ENCODE measurements at places on chromosomes 4 and X. TPM values are rescaled to one million over a fixed set of nuclear protein-coding genes. Genes with fewer than 3 reads are reported as not detected.
A peak's percentile ranks its signal among the peaks of the same experiment; 100 is the strongest.

DNA sequence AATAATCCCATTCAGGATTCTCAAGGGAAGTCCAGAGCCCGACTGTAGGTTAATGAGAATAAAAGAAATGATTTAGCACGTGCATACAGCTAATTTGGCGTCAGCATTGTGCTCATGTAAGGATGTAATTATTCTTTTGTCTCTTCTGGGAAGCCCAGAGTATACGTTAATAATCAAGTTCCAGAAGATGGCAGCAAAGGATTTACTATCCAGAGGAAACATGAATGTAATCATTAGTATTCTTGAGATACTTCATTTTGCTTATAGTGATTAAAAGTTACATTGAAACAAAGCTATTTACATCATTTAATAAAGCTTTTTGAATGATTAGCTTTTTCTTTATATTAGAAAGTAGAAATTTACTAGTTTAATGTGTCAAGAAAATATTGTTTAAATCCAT is 27.1 kb upstream of the MAP9 start:
- no peaks in the 10 kb centered on the region for H3K36me3 ChIP-seq
- H3K27ac ChIP-seq, result no peak overlapping the region
- no peaks in the 10 kb centered on the region for H3K4me1 ChIP-seq
- no peak overlapping the region for H3K4me3 ChIP-seq

- H3K36me3 ChIP-seq, result peaks cover 6% of the 10 kb centered on the region
- H3K27ac ChIP-seq, result no peak overlapping the region
- no peak for DNase-seq
- H3K4me3 ChIP-seq, result no peak overlapping the region
These were observed 53.9 kb downstream of the LRP2BP start for GRCh38 chr4:185341841-185342240.

DNA sequence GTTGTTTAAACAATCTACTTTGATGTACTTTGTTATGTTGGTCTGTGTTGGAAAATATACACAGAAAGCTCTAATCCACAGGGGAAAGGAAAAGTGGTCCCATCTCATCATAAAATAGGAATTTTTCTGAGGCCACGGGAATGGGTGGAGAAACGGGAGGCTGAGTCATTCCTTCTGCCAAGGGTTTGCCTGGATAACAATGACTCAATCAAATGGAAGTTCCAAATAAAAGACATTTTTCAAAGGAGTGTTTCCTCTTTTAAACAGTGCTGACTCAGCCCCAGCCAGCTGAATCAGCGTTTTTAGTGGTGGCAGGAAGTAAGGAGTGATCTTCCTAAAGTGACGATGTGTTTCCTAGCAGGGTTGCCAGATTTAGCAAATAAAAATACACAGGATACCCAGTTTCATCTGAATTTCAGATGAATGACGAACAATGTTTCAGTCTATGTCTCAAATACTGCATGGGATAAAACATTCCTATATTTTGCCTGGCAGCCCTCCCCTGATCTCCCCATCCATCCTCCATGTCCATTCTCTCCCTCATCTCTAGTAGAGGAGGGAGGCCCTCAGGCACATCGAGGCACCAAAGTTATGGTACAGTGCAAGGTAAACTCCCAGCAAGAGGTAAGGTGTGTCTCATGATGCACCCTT is 345.4 kb upstream of the GATB start:
- peaks cover 45% of the 10 kb centered on the region for H3K4me1 ChIP-seq
- peak; percentile 83 for DNase-seq
- H3K27me3 ChIP-seq, result no peaks in the 10 kb centered on the region
- H3K36me3 ChIP-seq, result no peaks in the 10 kb centered on the region
- peak overlapping the region; percentile 47 for H3K27ac ChIP-seq
- no peak overlapping the region for H3K4me3 ChIP-seq

GRCh38 chr4:144342949-144343760 is 202.6 kb upstream of the GYPA start:
- no peaks in the 10 kb centered on the region for H3K27me3 ChIP-seq
- no peak overlapping the region for H3K4me3 ChIP-seq
- no peak for DNase-seq
- H3K27ac ChIP-seq, result no peak overlapping the region
- no peaks in the 10 kb centered on the region for H3K36me3 ChIP-seq

DNA sequence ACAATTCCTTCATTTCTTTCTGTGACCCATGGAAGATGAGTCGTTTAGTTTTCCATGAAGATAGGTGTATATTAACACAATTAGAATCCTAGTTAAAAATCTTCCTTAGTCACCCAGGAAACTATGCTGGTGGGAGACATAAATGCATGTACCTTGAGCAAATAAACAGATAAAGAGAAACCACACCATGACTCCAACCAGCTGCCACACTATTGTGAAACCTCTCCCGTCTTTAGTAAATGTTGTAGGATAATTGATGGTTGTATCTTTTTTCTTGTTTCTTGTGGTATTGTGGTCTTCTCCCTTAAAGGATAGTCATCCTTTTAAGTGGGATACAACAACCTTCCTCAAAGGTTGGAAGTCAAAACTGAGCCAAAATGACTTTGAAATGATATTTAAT is 103.8 kb upstream of the LEF1 start:
- no peaks in the 10 kb centered on the region for H3K27me3 ChIP-seq
- H3K36me3 ChIP-seq, result no peaks in the 10 kb centered on the region
- H3K4me3 ChIP-seq, result no peak overlapping the region

GRCh38 chr4:176607807-176608206 is 184.9 kb downstream of the VEGFC start:
- no peaks in the 10 kb centered on the region for H3K4me1 ChIP-seq
- no peaks in the 10 kb centered on the region for H3K27me3 ChIP-seq
- H3K36me3 ChIP-seq, result no peaks in the 10 kb centered on the region
- no peak overlapping the region for H3K27ac ChIP-seq

DNA sequence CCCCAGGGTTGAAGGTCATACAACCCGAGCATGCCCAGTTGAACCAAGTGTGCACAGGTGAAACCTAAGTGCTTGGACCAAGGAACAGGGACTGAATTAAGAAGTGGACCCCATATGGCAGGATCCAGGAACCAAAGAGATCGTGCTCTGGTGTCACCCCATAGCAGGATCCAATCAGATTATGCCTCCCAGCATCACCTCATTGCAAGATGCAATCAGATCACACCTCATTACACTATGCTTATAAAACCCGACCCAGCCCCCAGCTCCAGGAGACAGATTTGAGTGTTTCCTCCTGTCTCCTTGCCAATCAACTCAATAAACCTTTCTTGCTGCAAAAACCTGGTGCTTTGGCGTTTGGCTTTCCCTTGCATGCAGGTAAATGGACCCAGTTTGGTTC is 37.6 kb downstream of the EFHC2 start:
- peaks cover 13% of the 10 kb centered on the region for H3K4me1 ChIP-seq
- no peak overlapping the region for H3K4me3 ChIP-seq
- no peak for DNase-seq
- no peaks in the 10 kb centered on the region for H3K27me3 ChIP-seq
- no peak overlapping the region for H3K27ac ChIP-seq

DNA sequence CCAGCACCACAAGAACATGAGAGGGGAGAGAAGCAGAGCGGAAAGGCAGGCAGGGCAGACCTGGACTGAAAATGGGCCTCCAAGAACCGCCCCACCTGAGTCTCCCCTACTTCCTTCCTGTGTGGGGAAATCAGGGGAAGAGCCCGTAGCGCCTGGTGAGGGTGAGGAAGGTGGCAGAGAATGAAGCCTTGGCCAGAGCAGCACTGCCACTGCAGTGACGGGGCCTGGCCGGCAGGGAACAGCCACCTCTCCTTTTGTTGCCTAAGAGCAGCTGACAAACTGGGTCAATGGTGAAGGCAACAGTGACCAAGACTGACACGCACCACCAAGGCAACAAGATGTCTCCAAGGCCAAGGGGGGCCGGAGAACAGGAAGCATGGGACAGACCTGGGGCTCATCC is 58.4 kb upstream of the CBR4 start:
- H3K4me3 ChIP-seq, result no peak overlapping the region
- no peaks in the 10 kb centered on the region for H3K27me3 ChIP-seq
- H3K27ac ChIP-seq, result no peak overlapping the region
- no peaks in the 10 kb centered on the region for H3K36me3 ChIP-seq

DNA sequence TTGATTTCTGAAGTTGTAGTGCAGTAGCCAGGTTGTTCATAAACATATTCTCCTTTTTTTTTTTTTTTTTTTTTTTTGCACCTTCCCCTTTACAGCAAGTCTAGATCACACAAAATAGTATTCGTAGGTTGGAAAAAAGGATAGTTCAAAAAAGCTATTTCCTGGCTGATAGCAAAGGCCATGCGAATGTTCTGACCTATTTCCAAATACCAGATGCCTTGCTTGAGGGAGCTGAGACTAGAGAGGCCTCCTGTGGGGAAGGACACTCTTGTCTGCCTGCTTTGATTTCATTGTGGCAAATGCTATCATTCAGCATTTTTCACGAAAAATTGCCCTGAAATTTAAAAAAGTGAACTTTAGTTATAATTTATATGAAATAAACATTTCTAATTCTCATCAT is 111.4 kb downstream of the MAD2L1 start:
- DNase-seq, result no peak
- no peak overlapping the region for H3K4me3 ChIP-seq
- H3K36me3 ChIP-seq, result no peaks in the 10 kb centered on the region
- H3K27ac ChIP-seq, result no peak overlapping the region
- no peaks in the 10 kb centered on the region for H3K4me1 ChIP-seq
- no peaks in the 10 kb centered on the region for H3K27me3 ChIP-seq

GRCh38 chr4:130338851-130339250 is 1242.9 kb downstream of the C4orf33 start:
- H3K36me3 ChIP-seq, result no peaks in the 10 kb centered on the region
- no peaks in the 10 kb centered on the region for H3K27me3 ChIP-seq
- DNase-seq, result no peak
- no peak overlapping the region for H3K27ac ChIP-seq
- no peaks in the 10 kb centered on the region for H3K4me1 ChIP-seq

DNA sequence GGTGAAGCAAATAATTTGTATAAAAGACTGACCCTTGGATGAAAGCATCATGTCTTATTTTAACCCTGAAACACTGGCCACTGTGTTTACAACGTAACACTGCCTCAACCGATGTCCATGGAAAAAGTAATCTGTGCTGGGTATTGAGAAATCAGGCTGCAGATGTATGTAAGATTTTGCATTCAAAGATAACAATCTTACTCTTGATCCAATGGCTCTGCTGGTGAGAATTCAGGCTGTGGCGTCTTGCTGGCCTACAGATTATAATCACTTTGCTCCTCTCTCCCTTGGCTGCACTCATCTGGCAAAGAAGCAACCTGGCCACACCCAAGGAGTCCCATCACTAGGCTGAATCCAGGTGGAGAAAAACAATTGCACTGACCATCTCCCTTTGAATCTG is 7.5 kb downstream of the ADGRA3 start:
- H3K27ac ChIP-seq, result no peak overlapping the region
- no peaks in the 10 kb centered on the region for H3K36me3 ChIP-seq
- H3K27me3 ChIP-seq, result no peaks in the 10 kb centered on the region
- peaks cover 12% of the 10 kb centered on the region for H3K4me1 ChIP-seq
- no peak for DNase-seq

DNA sequence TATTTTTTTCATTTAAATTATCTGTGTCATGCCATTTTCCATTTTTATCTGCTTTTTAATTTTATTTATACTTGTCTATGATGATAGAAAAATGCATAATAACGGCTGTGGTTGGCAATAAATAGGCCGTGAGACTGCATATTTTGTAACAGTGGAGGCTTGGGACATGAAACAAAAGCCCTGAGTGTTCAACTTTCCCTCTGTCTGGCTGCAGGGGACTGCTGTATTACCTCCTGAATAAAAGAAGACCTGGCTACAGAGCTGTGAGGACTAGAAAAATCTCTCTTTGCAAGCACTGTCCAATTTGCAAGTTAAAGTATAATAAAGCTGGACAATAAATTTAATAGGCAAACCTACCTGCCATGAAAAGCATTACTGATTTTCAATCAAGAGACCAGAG is 82.1 kb downstream of the MAGEB10 start:
- no peaks in the 10 kb centered on the region for H3K36me3 ChIP-seq
- no peak overlapping the region for H3K4me3 ChIP-seq
- no peak overlapping the region for H3K27ac ChIP-seq
- DNase-seq, result no peak
- H3K27me3 ChIP-seq, result no peaks in the 10 kb centered on the region
- peaks cover 15% of the 10 kb centered on the region for H3K4me1 ChIP-seq

DNA sequence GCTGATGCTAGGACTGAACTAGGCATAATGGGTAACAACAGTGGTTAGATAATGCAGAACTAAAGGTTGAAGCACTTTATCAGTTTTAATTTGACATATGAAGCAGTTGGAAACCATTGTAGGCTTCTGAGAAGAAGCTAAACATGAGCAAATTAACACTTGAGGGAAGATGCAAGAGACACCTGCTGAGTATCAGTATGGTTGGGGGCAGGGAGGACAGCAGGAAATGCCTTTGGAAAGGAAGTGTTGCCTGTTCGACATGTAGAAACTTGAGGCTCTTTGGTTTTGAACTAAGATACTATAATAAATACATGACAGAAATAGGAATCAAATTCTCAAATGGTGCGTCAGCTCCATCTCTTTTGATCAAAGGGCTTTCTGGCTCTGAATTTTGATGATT is 115.6 kb downstream of the FHIP1A start:
- H3K4me1 ChIP-seq, result no peaks in the 10 kb centered on the region
- no peak overlapping the region for H3K4me3 ChIP-seq

GRCh38 chr4:189029976-189030504 is 890.8 kb downstream of the TRIML1 start:
- no peak overlapping the region for H3K27ac ChIP-seq
- H3K36me3 ChIP-seq, result no peaks in the 10 kb centered on the region
- H3K27me3 ChIP-seq, result no peaks in the 10 kb centered on the region
- H3K4me3 ChIP-seq, result no peak overlapping the region

DNA sequence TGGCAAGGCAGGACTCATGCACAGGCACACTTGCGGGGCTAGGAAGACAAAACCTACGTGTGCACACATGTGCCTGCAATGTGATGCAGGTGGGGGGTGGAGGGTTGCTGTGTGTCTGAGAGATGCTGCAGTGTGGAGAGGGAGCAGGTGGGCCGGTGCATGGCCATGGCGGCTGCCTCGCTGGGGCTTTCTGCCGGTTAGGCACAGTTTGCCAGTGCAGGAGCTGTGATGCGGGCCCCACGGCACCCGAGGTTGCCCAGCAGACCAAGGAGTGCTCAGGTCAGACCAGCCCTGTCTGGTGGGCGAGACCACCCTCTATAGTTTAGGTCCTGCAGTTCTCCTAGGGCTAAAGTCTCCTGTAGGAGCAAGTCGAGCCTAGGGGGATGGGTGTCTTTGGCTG is 4.4 kb upstream of the AFM start:
- no peak for DNase-seq
- H3K27me3 ChIP-seq, result no peaks in the 10 kb centered on the region
- H3K36me3 ChIP-seq, result no peaks in the 10 kb centered on the region
- H3K4me1 ChIP-seq, result no peaks in the 10 kb centered on the region

DNA sequence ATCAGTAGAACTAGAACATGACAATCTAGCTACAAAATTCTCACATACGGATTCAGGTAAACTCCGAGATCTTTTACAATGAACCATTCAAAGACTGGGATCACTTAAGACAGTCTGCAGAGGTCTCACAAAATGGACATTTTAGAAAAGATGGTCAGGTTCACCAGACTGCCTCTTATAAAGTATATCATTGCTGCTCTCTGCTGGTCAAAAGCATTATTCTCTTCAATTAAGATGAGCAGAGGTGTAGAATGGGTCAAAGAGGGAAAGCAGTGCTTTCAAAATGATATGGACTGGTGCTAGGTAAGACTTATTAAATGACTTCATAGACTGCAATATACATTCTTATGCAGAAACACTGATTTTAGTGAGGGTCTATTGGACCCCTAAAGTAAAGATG is 434.7 kb downstream of the PACRGL start:
- H3K27me3 ChIP-seq, result no peaks in the 10 kb centered on the region
- no peak overlapping the region for H3K27ac ChIP-seq
- no peak overlapping the region for H3K4me3 ChIP-seq
- no peaks in the 10 kb centered on the region for H3K36me3 ChIP-seq
- DNase-seq, result no peak
- no peaks in the 10 kb centered on the region for H3K4me1 ChIP-seq

DUSP21 gene
- total RNA-seq, result not detected

FAM241A gene
- 4.5 TPM for total RNA-seq

CYP2U1 gene
- total RNA-seq, result 4.0 TPM

RBM10 gene
- total RNA-seq, result 56.9 TPM

NWD2 gene
- total RNA-seq, result not detected

SPANXN3 gene
- not detected for total RNA-seq

HERC6 gene
- 4.9 TPM for total RNA-seq

Measured in HCT116 (cell line).